Large intestine (tissue), 12 donors: ENCODE measurements at places on chromosomes 3 and 15. TPM values are rescaled to one million over a fixed set of nuclear protein-coding genes. Genes with fewer than 3 reads are reported as not detected.

DNA sequence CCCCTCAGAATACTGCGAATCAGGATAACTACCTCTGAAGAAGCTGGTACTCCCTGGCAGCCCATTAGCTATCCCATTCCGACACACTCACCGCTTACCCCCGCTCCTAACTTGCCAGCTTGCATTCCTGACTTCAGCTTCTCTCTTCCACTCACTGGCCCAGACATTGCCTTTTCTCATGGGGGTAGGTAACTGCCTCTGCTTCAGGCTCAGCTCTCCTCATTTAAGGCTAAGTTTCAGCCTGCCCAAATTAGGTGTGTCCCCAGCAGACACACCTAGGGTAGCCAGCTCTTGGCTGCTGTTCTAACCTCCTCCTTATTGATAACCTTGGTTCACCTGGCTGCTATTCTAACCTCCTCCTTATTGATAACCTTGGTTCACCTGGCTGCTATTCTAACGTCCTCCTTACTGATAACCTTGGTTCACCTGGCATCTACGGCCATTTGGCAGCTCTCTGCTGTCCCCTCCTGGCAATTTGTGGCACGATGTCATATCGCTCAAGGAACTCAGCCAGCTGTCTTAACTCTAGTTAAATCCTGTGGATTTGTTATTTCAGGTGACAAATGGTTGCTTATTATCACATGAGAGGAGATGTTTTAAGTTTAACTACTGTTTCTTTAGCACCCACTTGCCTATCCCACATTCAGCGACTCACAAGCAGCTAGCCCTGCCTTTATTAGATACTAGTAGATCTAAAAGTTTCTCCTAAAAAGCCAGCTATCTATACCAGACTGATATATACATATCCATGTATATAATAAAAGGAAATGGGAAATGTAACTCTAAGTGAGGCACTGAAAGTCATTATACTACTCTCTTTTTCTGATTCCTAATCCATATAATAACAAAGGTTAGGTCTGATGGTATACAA, 106.5 kb upstream of the ACP3 start:
- peak; percentile 9 for DNase-seq

DNA sequence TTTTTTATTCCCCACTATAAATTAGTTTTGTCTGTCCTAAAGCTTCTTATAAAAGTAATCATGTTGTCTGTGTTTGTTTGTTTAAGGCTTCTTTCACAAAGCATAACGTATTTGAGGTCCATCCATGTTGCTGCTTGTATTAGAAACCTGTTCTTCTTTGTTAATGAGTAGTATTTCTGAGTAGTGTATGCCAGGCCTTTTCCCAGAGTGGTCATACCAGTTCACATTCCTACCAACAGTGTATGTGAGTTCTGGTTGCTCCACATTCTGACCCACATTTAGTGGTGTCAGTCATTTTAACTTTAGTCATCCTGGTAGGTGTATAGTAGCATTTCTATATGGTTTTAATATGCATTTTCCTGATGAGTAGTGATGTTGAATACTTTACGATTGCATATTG, 98.6 kb downstream of the NEO1 start:
- no peak for DNase-seq

- no peak for DNase-seq
Measured at GRCh38 chr3:100900671-100901335, 92.4 kb downstream of the ABI3BP start.

Gene PLA2G4E
- 0.43 TPM for polyA plus RNA-seq

Gene CKMT1B
- polyA plus RNA-seq: 15.3 TPM
